ENCODE measurements at places on chromosomes 7 and 10.

DNA sequence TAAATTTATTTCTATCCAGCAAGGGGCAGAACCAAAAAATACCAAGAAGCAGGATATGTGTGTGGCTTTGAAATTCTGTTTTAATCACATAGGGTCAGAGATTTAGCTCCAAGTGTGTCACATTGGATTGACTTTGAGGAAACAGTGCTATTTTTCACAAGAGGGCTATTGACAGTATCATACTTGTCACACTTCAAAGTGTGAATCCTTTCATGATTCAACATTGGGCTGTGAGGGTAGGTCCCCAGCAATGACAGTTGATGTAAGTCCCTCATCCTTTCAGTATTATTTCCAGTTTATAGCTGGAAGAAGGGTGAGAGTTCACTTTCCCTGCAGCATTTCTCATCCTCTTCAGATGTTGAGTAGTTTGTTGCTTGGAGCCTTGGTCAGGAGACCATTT lies 7.4 kb downstream of the CCNY start:
- DNase-seq: no peak

GRCh38 chr10:78436706-78437406 lies 403.2 kb downstream of the RPS24 start:
- DNase-seq: no peak

DNA sequence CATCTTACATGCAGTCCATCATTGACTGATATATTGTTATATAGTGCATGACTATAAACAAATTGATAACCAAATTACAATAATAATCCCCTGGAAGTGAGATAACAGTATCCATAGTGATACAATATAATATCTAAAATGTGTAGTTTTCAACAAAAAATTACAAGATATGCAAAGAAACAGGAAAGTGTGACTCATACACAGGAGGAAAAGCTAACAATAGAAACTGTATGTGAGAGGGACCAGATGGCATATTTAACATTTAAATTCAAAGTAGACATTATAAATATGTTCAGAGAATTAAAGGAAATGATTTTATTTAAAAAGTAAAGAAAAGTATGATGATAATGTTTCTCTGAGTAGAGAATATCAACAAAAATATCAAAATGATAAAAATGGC lies 8.0 kb downstream of the OR9A2 start:
- no peak for DNase-seq

DNA sequence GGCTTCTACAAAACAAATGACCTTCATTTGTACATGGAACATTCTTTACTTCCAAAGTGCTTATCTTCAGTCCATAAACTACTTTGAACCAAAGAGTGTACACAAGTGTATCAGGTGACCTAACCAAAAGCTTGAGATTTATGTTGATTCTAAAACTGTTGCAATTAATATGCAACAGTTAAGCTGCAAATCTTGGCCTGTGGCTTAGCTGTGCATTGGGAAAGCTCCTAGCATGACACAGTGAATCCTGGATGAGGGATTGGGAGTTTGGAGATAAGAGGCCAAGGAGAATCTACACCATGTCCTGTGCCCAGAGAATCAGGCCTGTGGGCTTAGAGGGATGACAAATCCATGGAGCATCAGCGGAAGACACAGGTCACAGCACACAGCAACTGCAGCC lies 105.2 kb upstream of the GSDME start:
- DNase-seq: no peak

GRCh38 chr10:97210543-97210960 lies 24.8 kb upstream of the SLIT1 start:
- DNase-seq: peak; percentile 62

DNA sequence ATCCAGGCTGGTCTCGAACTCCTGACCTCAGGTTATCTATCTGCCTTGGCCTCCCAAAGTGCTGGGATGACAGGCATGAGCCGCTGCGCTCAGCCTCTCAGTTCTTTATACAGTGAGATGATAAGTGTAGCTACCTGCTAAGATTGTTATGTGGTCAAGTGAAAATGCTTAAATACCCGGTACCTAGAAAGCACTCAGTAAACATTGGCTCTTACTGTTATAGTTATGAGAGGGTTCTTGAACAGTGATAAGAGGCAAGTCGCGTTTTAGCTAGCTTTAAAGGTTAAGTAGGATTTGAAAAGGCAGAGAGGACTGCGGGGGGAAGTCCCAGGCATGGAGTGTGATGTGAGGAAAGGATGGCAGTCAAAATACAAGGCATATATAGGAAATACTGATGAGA lies 4.5 kb downstream of the ZKSCAN1 start:
- DNase-seq: no peak

- no peak for DNase-seq
Observed at GRCh38 chr10:63373176-63373575, 92.6 kb downstream of the JMJD1C start.

- no peak for DNase-seq
Observed at GRCh38 chr7:70500261-70500660, 631.7 kb upstream of the GALNT17 start.

GRCh38 chr10:114714281-114714741 lies 56.2 kb upstream of the ABLIM1 start:
- no peak for DNase-seq

- DNase-seq: no peak
Observed at GRCh38 chr7:120785095-120785494, 72.8 kb downstream of the TSPAN12 start.

DNA sequence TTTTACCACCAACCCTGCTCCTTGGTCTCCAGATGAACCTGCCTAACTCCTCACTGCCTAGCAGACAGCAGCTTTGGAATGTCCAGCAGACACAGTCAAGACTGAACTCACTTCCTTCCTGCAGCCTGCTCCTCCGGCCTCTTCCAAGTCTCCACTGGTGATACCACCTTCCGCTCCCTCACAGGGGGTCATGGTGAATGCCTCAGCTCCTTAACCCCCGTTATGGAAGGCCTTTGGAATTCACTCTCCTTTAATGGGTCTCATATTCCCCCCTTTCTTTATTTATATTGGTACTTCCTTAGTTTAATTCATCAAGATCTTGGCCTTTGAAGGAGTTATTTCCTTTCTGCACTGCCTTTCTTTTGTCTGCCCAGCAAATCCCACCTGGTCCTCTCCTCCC lies 44.9 kb upstream of the ZNF32 start:
- DNase-seq: no peak

DNA sequence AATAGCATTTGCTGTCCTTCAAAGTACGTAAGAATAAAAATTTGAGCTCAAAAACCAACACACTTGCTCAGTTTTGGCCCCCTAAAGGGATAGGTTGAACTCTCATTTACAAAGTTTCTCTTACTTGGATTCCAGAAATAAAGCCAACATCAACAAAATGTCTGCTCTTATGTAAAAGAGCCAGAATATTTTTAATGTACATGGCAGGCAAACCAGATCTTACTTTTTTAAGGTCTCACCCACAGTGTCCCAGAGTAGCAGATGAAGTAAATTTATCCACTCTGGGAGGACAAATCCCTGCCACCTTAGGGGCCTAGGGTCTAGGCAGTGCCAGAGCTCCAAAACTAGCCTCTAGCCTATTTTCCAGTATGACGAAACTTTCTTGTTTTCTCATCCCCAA lies 159.6 kb downstream of the SKAP2 start:
- DNase-seq: no peak

DNA sequence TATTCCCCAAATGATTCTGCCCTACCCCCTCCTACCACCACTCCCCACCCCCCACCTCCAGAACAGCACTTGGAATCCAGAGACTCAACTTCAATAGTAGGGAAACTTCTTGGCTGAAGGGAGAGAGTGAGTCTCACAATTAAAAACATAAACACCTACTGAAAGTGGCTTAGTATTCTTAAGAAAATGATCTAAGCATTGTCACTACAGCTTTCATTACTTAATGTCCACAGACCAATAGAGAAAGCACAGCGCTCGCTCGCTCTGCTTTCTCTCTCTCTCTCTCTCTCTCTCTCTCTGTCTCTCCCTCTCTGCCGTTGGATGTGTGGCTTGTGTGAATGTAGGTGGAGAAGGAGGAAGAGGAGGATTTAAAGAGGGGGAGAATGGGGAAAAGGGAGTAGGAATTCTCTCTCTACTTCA lies 1.5 kb upstream of the SEMA3A start:
- DNase-seq: peak; percentile 1

DNA sequence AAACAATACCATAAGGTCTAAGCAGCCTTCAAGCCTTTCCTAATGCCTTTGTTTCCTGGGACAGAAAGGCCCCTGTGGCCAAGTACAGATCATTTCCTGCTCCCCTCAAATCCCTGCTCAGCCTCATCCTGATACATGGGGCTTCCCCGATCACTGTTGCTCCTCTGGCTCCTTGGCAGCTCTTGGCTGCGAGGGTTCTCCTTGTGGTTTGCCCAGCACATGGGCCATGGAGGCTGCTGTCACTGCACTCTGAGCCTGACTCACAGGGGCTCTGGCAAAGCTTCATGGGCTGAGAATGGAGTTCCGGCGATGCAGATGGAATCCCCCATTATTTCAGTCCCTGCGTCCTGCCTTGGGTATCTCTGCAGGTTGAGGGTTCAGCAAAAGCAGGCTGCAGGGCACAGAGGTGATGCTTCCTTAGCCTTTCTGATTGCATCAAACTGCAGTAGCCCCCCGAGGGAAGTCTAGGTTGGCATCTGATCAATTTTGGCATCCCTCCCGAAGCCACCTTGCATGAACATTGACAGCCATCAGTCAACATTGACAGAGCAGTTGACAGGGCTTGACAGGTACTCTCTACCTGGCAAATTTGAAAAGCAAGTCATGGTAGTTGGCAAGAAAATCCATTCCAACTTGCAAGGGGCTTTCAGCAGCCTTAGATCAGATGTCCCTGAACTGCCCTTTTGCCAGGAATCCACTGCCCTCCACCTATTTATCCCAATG lies 168.6 kb downstream of the GFRA1 start:
- no peak for DNase-seq

- peak; percentile 4 for DNase-seq
Observed at GRCh38 chr7:42236976-42237810, at the start of gene GLI3. TSS of gene GLI3 (minus strand) at chr7:42237209. CDS start at chr7:42223253, 13,956 bp downstream.

DNA sequence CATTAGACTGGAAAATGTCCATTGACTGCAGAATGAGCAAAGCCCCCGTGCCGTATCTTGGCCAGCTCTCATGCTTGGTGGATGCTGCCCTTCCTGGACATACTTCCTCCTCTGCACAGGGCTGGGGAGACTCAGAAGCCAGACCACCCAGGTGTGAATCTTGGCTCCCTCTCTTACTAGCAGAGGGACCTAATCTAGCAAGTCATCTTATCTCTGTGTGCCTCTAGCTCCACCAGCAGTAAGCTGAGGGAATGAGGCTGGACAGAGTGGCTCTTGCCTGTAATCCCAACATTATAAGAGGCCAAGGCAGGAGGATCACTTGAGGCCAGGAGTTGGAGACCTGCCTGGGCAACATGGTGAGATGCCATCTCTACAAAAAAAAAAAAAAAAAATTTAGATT lies 173.8 kb upstream of the GHITM start:
- DNase-seq: no peak

DNA sequence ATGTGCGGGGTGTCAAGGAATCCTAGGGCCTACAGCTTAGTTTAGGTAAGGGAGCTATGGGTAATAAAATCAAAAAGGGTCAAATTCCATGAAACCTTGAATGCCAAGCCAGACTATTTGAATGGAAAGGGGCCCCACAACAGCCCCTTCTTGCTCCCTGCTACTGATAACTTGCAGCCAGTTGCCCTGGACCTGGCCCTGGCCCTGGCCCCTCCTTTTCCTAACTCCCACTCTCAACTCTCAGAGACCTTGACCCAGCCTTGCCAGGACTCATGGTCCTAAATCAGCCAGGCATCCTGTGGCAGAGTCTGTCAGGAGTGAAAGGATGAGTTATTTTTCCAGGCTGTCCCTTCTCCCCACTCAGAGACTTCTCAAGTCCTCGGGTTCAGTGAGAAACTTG lies 5.9 kb downstream of the KCNIP2 start:
- DNase-seq: no peak

DNA sequence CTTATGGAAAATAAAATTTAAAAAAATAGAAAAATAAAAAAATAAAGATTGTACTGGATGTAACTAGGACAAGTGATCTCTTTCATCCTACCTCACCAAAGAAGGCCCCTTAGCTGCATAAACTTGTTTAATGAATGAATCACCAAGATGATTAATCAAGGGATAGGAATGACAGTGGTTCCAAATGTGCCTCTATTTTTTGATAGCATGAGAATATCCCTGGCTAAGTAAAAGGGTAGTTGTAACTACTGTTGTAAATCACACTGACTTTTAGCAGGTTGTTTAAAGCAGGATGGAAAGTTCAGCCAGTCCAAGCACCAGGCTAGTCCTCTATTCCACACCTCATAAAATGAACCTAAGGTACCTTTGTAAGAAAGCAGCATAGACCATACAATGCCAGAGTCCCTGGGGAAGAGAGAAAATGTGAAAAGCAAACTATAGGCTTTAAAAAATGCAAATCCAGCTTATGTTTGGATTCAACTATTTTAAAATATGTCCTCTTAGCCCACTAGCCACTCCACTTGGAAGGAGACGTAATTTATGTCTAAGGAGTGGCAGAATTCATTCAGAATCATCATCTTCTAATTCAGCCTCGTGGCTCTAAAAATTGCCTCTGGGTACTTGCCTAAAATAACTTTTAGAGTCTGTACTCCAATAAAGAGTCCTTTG lies 126.8 kb downstream of the SKIDA1 start:
- no peak for DNase-seq

- DNase-seq: no peak
Observed at GRCh38 chr7:37181550-37181932, 267.1 kb downstream of the ELMO1 start.

GRCh38 chr7:13279854-13280435 lies 592.5 kb downstream of the ARL4A start:
- peak; percentile 16 for DNase-seq

GRCh38 chr10:102801496-102801895 lies 35.7 kb downstream of the CYP17A1 start:
- DNase-seq: no peak

DNA sequence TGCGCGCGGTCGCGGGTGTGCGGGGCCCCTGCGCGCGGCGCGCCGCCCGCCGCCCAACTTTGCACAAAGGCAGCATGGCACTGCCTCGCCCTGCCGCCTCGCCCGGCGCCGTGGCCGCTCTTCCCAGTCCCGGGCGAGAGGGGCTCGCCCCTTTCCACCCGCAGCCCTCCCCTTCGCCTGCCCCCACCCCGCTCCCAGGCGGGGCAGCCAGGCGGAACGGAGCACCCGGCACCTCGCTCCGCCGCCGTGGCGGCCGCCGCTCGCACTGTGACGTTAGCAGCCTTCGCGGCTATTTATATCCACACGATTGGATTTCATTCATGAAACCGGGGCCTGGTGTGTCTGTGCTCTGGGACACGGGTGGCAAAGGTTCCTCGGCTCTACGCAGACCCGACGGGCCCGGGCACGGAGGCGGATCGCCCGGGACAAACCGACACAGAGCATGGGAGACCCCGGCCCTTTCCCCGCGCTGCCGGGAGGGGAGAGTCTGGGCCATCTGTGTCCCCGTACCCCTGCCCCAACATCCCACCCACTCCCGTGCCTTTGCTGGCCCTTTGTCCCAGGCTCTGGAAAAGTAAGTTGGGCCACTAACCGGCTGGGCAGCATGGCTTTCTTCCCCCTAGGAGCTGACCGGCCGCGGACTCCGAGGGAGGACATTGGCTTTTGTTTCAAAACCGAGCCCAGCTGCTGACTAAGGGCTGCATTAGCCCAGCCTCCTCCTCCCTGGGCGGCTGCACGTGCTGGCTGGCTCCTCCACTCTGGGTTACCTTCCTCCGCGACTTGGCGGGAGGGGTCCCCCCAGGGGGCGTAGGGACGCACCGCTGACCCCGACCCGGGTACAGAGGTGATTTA lies at the start of gene RHOBTB1:
TSS of gene RHOBTB1 (minus strand) at position 128 of the 852 bp plus-strand sequence. CDS start 32,643 bp downstream, outside the sequence.
- peak; percentile 0 for DNase-seq

Data from CD4-positive, CD25-positive, alpha-beta regulatory T cell (primary cell).